Liver (tissue), 10 donors: ENCODE measurements at places on chromosomes 6 and 20. TPM values are rescaled to one million over a fixed set of nuclear protein-coding genes. Genes with fewer than 3 reads are reported as not detected.

DEFB123 gene
- not detected for total RNA-seq

- no peaks in the 10 kb centered on the region for H3K4me1 ChIP-seq
- no peaks in the 10 kb centered on the region for H3K27me3 ChIP-seq
- H3K4me3 ChIP-seq, result no peak overlapping the region
Observed at GRCh38 chr20:59820204-59821041, 113.0 kb downstream of the SYCP2 start.

DNA sequence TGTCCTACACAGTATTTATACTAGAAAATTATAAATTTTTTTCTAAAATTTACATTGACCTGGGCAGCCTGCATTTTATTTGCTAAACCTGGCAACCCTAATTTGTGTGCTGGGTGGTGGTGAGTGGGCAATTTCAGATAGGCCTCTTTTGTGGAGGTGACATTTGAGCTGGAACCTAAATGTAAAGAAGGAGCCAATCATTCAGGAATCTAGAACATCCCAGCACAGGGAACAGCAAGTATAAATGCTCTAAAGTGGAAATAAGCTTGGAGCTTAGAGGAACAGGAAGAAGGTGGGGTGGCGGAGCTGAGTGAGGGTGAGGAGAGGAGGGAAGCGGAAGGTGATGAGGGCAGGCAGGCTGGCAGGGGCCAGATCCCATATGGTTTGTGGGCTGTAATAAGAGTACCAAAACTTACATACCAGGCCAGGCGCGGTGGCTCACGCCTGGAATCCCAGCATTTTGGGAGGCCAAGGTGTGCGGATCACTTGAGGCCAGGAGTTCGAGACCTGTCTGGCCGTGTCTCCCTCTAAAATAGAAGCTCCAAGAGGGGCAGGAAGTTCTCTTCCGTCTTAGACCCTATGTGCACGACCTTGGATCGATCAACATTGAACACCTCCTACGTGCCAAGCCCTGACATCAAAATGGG is 549 bp upstream of the CSE1L start:
- peak overlapping the region; percentile 78 for H3K27ac ChIP-seq
- H3K4me1 ChIP-seq, result peaks cover 3% of the 10 kb centered on the region

- H3K4me1 ChIP-seq, result peaks cover 20% of the 10 kb centered on the region
- H3K27ac ChIP-seq, result no peak overlapping the region
- no peaks in the 10 kb centered on the region for H3K27me3 ChIP-seq
- no peak for DNase-seq
- no peaks in the 10 kb centered on the region for H3K36me3 ChIP-seq
Observed at GRCh38 chr6:14309516-14309915, 191.9 kb downstream of the CD83 start.

- no peaks in the 10 kb centered on the region for H3K27me3 ChIP-seq
- no peak overlapping the region for H3K4me3 ChIP-seq
- peaks cover 2% of the 10 kb centered on the region for H3K4me1 ChIP-seq
- no peaks in the 10 kb centered on the region for H3K36me3 ChIP-seq
- DNase-seq, result no peak
- peak overlapping the region; percentile 24 for H3K27ac ChIP-seq
Observed at GRCh38 chr6:150451807-150452427, 83.1 kb downstream of the IYD start.

DNA sequence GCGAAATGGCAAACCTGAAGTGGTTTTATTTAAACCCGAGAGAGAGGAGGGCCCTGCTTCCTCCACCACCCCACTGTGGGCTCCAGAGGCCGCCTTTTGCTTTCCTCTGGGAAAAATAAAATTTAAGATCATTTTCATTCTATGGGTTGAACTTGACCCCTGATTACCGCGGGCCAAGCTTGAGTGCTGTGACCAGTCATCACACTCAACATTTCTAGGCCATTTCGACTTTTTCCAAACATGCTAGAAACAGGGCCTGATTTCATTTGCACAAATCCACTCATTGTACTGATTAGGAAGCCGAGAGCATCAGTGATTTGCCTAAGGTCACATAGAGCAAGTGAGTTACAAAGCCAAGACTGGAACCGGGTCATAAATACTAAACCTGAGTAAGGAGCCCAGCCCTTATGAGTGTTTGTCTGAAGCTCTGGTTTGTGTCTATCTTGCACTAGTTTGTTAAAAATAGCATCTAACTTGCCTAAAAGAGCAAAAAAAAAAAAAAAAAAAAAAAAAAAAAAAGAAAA is 179.7 kb downstream of the DLL1 start:
- H3K36me3 ChIP-seq, result no peaks in the 10 kb centered on the region
- no peak overlapping the region for H3K27ac ChIP-seq
- no peak overlapping the region for H3K4me3 ChIP-seq
- no peaks in the 10 kb centered on the region for H3K27me3 ChIP-seq
